ENCODE measurements at places on chromosomes 16 and 17. TPM values are rescaled to one million over a fixed set of nuclear protein-coding genes. Genes with fewer than 3 reads are reported as not detected.

DNA sequence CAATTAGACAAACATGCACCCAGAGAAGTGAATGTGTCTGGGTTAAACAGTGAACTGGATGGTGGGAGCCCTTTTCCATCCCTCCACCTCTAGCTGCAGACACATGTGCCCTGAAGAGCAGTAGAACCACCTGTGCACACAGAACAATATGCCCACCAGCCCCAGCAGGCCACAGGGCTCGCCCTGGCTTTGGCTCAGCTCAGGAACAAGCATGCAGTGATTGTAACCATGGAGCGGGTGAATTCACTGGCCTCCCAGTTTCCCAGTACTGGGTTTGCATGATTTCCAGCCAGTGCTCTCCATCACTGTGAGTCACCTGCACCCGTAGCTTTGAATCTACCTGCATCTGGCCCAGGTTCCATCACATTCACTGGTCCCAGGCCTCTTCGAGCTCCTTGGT lies 5.2 kb downstream of the GPR179 start:
- H3K36me3 ChIP-seq: no peaks in the 10 kb centered on the region
- H3K4me1 ChIP-seq: peaks cover 3% of the 10 kb centered on the region
- H3K27me3 ChIP-seq: peaks cover 9% of the 10 kb centered on the region

Gene KIF22
- total RNA-seq: 31.9 TPM

GRCh38 chr16:63363738-63364137 lies 1327.5 kb upstream of the CDH8 start:
- no peak overlapping the region for H3K4me3 ChIP-seq
- H3K27ac ChIP-seq: no peak overlapping the region

Gene KCNH4
- total RNA-seq: 0.71 TPM

DNA sequence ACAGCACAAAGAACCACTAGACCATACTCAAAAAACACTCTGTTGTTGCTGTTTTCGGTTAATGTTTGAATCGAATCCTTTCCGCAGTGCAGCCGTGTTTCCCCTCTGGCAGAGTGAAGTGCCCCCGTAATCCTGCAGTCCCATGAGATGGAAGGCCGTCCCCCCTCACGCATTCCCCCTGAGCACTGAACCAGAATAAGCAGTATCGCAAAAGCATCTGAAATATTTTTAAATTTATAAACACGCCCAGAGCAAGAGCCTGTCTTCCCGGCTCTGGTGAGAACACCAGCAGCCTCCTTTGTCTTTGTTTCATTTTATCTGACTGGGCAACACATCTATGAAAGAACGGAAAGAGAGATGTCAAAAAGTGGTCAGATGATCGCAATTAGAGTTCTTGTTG lies 121.0 kb upstream of the ADAMTS18 start:
- peaks cover 6% of the 10 kb centered on the region for H3K4me1 ChIP-seq
- no peaks in the 10 kb centered on the region for H3K36me3 ChIP-seq
- DNase-seq: no peak
- H3K27ac ChIP-seq: no peak overlapping the region
- no peak overlapping the region for H3K4me3 ChIP-seq

DNA sequence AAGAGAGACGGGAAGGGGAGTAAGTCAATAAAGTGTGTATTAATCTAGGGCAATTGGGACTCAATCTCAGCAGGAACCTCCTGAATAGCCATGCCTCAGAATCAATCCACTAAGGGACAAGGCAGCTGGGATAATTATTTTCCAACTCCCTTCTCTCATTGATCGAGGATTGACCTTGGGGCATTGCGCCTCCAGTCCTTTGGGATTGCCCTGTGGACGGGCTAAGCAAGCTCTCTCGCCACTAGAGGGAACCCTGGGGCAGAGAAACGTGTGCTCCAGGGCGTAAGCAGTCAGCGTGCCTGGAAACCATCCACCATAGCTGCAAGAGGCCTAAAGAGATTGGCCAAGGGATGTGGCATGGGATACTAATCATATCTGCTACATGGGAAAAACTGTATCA lies 53.9 kb upstream of the ERCC4 start:
- no peaks in the 10 kb centered on the region for H3K36me3 ChIP-seq
- no peak overlapping the region for H3K27ac ChIP-seq
- peaks cover 5% of the 10 kb centered on the region for H3K4me1 ChIP-seq
- peak; percentile 85 for DNase-seq

- no peak overlapping the region for H3K27ac ChIP-seq
- no peaks in the 10 kb centered on the region for H3K27me3 ChIP-seq
- no peak for DNase-seq
- H3K4me3 ChIP-seq: no peak overlapping the region
- no peaks in the 10 kb centered on the region for H3K36me3 ChIP-seq
Observed at GRCh38 chr16:25395528-25395927, 137.9 kb upstream of the ZKSCAN2 start.

DNA sequence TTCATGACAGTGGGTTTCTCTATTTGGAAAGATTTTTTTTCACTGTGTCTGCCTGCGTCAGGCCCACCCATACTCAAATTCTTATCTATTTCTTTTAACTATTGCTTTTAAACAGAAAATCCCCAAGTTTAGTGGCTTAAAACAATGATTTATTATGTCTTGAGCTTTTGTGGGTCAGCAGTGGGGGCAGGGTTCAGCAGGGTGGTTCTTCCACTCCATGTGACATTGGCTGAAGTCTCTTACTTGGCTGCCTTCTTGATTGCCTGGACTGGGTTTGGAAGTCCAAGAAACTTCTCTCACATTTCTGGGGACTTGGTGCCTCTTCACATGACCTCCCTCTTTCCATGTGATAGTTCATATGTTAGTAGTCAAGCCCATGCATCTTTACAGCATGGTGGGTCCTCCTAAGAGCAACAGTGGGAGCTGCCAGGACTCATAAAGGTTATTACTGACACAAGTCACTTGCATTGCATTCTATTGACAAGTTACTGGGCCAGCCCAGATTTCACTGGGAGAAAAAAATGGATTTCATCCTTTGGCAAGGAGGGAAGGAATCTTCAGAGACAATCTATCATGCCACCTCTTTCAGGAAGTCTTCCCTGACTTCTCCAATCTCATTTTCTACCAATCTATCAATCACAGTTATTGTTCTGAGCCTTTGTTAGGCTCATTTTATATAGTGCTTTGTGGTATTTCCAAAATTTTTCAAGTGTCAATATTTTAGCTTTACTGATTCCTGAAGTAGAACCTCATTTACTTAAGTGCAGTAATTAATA lies 436.1 kb downstream of the XYLT1 start:
- H3K27me3 ChIP-seq: no peaks in the 10 kb centered on the region
- no peak overlapping the region for H3K27ac ChIP-seq
- no peaks in the 10 kb centered on the region for H3K36me3 ChIP-seq
- no peak for DNase-seq
- no peak overlapping the region for H3K4me3 ChIP-seq

DNA sequence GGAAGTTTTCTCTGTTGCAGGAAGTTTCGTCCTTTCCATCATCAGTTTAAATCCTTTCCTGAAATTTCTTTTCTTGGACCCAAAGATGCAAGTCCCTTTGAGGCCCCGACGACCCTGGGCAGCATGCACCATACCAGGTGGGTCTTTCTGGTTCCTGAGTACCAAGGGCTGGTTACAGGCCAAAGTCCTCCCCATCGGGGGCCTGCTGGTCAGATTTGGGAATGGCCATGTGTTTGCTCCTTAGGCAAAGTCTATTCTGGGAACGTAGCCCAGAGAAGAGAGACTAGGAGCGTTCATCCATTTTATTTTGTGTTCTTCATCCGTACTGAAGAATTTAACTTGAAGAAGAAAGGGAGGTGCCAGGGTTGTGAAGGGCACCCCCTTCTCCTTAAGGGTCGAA lies 17.5 kb upstream of the ADAM11 start:
- no peaks in the 10 kb centered on the region for H3K27me3 ChIP-seq
- H3K4me1 ChIP-seq: peaks cover 3% of the 10 kb centered on the region
- H3K4me3 ChIP-seq: no peak overlapping the region
- DNase-seq: no peak

DNA sequence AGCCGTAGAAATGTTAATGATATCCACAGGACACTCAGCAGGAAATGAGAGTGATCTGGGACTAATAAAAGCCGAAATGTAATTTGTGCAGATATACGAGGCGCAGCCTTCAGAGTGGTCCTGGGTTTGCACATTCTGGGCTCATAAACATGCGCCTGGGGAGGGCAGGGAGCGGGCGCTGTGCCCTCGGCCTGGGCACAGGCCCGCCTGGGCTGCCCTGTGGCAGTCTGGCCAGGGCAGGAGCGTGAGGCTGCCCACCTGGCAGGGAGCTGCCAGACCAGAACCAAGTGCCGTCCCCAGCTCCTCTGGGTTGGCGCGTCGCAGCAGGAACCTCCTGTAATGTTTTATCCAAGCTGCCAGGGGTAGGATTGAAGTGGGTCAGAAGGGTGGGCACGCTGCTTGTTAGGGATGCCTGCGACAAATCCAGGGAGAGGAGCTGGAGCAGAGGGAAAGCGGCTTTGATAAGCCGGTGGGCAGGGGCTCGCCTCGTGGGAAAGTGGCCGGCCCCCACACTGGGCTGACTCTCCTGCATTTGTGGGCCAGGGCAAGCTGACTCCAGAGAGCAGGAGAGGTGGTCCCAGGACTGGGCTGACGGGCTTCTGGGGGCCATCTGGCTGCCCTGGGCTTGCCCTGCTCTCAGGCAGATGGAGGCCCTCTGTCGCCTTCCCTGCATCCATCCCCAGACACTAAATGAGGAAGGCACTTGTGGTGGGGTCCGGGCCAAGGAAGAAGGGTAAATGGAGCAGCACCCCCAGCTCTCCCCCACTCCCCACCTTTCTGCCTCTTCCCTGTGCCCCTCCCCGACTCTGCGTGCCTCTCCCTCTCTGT lies 45.9 kb downstream of the SREBF1 start:
- peak overlapping the region; percentile 81 for H3K4me3 ChIP-seq
- peak overlapping the region; percentile 100 for H3K27ac ChIP-seq
- peaks cover 44% of the 10 kb centered on the region for H3K27me3 ChIP-seq
- H3K36me3 ChIP-seq: no peaks in the 10 kb centered on the region
- H3K4me1 ChIP-seq: peaks cover 63% of the 10 kb centered on the region
- DNase-seq: peak; percentile 70

DNA sequence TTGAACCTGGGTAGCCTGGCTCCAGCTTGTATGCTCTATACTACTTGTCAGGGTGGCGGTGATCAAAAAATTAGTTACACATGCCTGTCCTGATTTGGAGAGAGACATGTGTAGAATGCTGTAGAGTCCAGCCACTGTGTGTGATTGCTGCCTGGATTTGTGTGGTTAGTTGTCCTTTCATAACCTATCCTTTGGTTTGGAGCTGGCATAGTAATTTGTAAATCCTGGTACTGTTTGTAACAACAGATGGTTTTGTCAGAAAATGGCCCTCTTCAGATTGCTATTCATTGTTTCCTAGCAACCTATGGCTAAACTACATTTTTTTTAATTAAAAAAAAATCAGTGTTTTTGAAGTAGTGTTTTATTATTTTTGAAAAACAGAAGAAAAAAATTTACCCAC lies 30.5 kb downstream of the ETV4 start:
- DNase-seq: no peak
- H3K4me3 ChIP-seq: no peak overlapping the region
- peaks cover 5% of the 10 kb centered on the region for H3K36me3 ChIP-seq
- no peak overlapping the region for H3K27ac ChIP-seq
- H3K27me3 ChIP-seq: no peaks in the 10 kb centered on the region

GRCh38 chr16:67179421-67180080 lies 4.2 kb downstream of the MATCAP1 start:
- H3K27me3 ChIP-seq: peaks cover 14% of the 10 kb centered on the region
- DNase-seq: no peak
- H3K4me3 ChIP-seq: no peak overlapping the region
- H3K36me3 ChIP-seq: peaks cover 5% of the 10 kb centered on the region

- H3K27me3 ChIP-seq: peaks cover 2% of the 10 kb centered on the region
- DNase-seq: no peak
- no peaks in the 10 kb centered on the region for H3K4me1 ChIP-seq
- no peaks in the 10 kb centered on the region for H3K36me3 ChIP-seq
Observed at GRCh38 chr16:2846511-2847310, 11.3 kb downstream of the PRSS22 start.

DNA sequence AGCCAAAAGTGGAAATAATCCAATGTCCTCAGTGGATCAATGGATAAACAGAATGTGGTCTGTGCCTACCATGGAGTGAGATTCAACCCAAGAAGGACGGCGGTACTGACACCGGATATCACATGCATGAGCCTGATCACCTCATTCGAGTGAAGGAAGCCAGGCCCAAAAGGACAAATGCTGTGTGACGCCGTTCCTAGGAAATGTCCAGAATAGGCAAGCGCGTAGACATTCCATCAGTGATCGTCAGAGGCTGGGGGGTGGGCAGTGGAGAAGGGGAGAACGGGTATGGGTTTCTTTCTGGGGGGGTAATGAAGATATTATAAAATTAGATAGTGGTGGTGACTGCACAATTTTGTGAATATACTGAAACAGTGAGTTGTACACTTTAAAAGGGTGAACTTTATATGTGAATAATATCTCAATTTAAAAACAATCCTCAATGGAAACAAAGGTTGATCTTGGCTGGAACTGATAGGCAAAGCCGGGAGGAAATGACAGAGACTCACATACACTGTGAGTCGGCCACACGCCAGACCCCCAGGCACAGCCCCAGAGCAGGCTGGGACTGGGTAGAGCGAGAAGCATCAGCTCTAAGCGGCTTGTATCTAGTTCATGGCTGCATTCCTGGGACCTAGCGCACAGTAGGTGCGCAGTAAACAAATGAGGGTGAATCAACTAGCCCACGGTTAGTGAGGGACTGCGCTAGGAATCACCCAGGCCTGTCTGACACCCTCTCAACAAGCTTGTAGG lies 3.5 kb downstream of the DBNDD1 start:
- DNase-seq: no peak
- peaks cover 6% of the 10 kb centered on the region for H3K4me1 ChIP-seq
- H3K4me3 ChIP-seq: no peak overlapping the region
- no peaks in the 10 kb centered on the region for H3K36me3 ChIP-seq

Gene NUP88
- total RNA-seq: 74.5 TPM

Gene FOXO3B
- 31.4 TPM for total RNA-seq

DNA sequence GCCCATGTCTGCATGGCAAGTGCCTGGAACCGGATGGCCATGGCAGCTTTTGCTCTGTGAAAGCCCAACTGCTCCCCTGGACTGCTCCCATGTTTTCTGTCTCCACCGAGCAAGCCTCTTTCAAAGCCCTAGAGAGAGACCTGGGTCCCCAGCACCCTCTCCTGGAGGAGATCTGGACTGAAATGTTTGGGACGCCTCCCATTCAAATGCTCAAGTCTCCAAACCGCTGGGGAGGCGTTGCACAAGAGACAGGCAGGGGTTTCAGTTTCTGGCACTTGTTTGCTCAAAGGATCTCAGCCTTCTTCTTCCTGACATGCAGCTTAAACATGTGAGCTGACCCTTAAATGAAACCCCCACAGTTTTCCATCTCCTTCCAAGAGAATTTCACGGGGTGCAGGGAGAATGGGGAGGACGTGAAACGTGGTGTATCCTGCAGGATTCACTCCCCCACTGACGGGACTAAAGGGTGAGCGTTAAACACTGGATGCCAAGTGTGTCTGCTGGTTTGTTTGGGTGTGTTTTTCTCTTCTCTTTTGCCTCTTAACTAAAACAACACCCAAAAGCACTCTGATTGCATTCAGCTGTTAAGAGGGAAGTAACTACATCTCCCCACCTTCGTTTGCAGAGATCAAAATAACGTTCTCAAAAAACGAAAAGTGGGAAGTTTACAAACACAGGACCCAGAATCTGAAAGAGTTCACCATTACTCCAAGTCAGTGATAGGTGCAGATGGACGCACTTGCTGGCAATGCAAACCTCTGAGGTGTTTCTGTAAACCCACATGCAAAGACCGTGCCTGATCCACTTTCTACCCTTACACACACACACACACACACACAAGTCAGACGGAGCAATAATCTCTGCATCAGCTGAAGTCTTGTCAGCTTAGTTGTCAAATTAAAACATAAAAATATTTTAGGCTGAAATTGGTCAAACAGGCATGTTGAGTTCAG lies 256.9 kb downstream of the C16orf95 start:
- no peak overlapping the region for H3K4me3 ChIP-seq
- H3K4me1 ChIP-seq: peaks cover 13% of the 10 kb centered on the region
- no peaks in the 10 kb centered on the region for H3K36me3 ChIP-seq
- no peak for DNase-seq
